ENCODE measurements at places on chromosomes 4 and X.

DNA sequence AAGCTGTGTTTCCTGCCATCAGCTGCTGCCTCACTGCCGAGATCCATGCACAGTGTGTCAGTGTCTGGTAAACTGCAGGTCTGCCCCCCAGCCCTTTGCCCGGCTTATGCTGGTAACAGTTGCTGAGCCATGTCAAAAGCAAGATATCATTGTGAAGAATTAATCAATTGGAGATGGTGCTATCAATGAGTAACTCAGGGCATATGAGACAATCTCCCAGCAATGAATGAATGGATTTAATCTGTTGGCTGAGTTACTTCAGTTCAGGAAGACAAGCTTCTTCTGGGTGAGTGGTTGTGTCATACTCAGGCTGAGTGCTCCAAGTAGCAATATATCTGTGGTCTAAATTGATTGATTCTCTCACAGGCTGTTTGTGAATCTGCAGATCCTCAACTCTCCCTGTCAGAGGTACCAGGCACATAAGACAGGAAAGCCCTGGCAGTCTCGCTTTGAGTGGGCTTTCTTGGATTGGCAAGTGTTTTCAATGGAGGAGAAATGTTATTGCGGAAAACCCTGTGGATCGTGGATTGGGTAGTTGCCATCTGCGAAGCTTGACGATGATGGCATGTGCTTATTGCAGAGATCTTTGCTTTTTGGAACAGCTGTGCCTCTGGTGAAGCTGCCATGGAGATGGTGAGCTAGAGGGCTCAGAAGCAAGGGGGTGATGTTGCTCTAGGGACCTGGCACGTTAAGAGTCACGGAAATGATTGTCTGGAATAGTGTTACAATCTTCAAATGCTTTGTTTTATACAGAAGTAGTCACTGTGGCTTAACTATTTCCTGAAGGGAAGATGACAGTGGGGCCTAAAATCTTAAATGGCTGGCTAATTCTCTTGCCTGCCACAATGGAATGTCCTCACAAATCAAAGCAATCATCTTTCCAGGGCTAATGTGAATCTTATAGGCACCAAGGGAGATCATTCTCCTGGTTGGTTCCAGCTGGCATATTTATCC lies 147.6 kb upstream of the TBC1D9 start:
- DNase-seq, result no peak

GRCh38 chr4:41320786-41321185 lies 64.1 kb downstream of the UCHL1 start:
- DNase-seq, result no peak

GRCh38 chr4:134762053-134762452 lies 560.5 kb upstream of the PABPC4L start:
- no peak for DNase-seq

- no peak for DNase-seq
Observed at GRCh38 chrX:131711478-131711867, 167.6 kb downstream of the OR13H1 start.

- DNase-seq, result no peak
Observed at GRCh38 chr4:53551281-53551864, 39.9 kb downstream of the LNX1 start.

DNA sequence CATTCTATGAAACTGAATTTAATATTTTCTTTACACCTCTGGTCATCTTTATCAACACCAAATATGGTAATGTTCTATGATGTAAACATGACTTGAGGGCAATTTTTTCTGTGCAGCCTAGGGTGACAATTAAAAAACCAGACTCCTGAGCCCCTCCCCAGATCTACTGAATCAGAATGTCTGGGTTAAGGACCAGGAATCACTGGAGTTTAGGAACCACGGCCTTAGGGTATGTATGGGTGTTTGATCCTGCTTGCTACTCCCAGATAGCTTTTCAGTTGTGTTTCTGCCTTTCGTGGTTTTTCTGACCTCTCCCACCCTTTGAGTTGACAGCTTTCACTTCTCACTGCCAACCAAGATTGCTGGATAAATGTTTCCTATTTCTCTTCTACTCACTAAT lies 332.2 kb downstream of the DHX15 start:
- no peak for DNase-seq

- no peak for DNase-seq
Observed at GRCh38 chr4:13218326-13218958, 265.7 kb downstream of the RAB28 start.

- no peak for DNase-seq
Observed at GRCh38 chr4:112423591-112423990, 92.4 kb downstream of the NEUROG2 start.

- no peak for DNase-seq
Observed at GRCh38 chr4:788636-789297, 37.2 kb downstream of the CPLX1 start.

GRCh38 chr4:78370631-78371372 lies 180.8 kb upstream of the ANXA3 start:
- DNase-seq, result no peak

DNA sequence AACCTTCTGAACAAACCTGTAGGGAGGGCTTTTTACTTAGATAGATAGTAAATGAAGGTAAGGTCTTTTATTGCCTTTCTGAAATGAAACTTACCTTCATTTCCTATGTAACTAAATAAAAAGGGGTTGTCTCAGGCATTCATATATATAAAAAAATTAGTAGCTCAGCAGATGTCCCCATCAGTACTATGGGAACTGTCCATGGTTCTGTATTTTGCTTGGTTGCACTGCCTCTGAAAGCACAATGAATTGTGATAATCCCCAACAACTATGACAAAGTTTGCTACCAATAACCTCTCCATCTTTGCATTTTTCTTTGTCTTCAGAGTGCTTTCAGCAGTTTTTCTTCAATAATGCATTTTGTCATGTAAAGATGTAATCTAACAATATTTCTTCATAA lies 222.4 kb downstream of the SLIT2 start:
- no peak for DNase-seq

DNA sequence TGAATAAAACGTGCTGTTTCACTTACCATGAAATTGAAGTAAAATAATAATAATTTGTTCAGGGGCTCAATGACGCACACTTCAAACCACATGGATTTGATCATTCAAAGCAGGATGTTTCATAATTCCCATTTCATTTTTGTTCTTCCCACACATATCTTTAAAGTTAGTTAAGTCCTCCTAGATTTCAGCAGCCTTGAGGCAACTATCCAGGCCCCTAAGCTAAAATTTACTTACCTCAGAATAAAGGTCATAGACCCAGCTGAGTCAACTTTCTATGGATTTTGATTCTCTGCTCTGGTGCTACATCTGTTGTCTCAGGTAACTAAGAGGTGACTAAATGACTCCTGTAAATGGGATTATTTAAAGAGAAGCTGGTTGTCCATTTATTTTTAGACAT lies 25.0 kb downstream of the GPR174 start:
- DNase-seq, result no peak

DNA sequence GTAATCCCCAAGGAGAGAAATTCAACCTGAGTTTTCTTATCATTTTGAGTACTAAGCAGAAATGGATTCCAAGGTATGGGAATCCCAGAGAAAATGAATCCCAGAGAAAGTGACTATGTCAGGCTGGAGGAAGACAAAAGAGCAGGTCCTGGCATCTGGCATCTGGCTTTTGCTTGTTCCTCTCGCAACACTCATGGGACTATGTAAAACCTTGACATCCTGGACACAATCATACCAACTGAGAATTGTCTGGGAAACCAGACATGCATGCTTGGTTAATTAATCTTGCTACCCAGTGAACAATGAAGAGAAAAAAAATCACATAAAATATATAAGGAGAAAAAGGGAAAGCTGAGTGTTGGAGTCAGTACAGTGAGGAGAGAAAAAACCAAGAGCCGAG lies 12.9 kb downstream of the DCAF8L1 start:
- no peak for DNase-seq

DNA sequence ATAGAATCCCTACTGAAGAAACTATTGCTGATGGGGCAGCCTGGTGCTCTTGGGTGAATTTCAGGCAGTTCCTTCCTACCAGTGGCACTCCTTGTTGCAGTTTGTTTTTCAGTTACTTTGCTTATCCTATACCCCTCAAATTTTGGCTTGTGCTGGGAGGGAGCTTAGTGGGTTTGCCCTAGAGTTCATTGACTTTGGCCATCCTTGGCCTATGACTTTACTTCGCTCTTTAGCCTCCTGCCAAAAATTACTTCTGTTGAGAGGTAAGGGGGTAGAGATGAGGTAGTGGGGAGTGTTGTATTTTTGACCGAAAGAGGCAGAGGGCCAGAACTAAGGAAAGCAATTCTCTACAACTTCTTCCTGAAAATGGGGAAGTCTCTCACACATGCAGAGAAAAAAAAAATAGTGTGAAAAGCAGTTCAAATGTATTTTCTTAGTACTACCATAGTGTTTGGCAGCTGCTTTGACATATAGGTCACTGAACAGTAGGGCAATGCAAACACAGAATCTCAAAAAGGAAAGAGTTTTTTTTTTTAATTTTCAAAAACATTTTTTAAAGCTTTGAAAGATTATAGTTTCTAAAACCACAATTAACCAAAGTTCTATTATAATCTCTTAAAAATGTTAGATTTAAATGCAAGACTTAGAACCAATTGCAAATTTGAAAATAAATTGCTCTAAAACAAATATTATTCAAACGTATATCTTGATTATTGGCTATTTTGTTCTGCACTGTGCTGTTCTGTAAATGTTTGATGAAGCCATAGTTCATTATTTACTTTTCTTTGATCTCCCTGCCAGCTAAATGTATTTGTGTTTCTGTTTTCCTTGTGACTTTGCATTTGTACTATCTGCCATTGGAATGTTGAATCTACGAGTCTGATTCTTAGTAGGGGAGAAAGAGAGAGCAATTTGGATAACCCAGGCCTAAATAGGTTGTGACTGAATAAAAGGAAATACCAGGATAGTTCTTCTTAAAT lies 73.6 kb downstream of the DCK start:
- no peak for DNase-seq

DNA sequence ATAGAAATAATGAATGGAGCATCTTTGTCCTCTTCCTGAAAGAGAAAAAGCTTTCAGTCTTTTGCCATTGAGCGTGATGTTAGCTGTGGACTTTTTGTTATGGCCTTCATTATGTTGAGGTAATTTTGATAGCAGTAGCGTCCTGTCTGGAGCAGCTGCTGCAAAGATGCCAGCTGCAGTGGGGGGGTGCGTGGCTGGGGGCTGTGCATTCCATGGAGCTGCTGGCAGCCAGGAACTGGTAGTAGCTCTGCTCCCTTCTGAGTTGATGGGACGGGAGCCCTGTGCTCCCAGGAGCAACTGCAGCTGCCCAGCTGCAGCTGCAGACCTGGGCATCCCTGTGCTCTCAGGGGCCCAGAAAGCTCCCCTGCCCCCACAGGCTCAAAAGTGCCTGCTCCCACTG lies 50.4 kb downstream of the CCDC160 start:
- no peak for DNase-seq

DNA sequence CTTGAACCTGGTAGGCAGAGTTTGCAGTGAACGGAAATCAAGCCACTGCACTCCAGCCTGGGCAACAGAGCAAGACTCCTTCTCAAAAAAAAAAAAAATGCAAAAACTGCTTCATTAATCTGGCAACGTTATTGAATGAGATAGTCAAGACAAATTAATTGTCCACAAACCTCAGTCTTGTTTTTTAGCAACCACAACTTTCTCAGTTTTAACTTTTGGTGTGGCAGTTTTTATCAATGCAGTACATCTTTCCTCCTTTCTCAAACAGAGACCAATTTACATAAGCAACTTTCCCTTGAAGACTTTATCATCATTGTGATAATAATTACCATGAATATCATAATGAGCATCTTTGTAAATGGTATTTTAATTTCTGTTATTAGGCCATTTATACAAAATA lies 61.7 kb upstream of the GALNTL6 start:
- no peak for DNase-seq

- no peak for DNase-seq
Observed at GRCh38 chr4:95596676-95597075, 47.9 kb upstream of the UNC5C start.

GRCh38 chr4:5781691-5782090 lies 70.7 kb downstream of the EVC start:
- DNase-seq, result no peak

- DNase-seq, result no peak
Observed at GRCh38 chr4:4856071-4857000, 3.1 kb upstream of the MSX1 start.

DNA sequence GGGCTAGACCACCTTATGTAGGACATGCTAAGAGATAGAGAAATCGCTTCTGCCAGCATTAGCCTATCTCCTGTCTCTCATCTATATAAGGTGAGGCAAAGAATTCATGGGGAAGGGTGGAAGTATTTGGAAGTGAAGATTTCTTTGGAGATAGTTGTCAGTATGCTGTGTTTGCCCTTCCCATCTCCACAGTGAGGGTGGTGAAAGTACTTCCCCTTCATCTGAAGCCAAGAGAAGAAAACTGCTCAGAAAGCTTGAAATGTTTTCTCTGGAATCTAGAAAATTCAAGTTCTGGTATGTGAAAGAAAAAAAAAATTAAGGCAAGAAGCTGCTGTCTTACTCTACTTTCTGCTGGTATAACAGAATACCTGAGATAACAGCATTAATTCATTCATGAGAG lies 12.3 kb upstream of the ADH5 start:
- no peak for DNase-seq

DNA sequence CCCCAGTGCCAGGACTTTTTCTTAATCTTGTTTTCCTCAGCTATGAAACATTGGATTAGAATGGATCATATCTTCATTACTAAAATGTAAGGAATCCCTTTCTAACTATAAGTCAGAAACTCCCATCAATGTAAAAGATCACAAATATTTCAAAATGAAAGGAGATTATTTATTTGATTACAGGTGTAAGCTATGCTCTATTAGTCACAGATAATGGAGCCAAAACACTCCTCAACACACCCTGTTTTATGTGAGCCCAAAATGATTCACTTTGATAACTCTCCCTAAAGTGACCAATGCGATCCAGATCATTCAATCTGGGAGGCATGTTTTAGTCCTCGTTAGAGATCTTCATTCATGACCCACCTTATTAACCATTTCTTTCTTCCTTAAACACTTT lies 566.7 kb upstream of the TENM3 start:
- no peak for DNase-seq

- no peak for DNase-seq
Observed at GRCh38 chr4:111693758-111694157, 451.5 kb upstream of the FAM241A start.

DNA sequence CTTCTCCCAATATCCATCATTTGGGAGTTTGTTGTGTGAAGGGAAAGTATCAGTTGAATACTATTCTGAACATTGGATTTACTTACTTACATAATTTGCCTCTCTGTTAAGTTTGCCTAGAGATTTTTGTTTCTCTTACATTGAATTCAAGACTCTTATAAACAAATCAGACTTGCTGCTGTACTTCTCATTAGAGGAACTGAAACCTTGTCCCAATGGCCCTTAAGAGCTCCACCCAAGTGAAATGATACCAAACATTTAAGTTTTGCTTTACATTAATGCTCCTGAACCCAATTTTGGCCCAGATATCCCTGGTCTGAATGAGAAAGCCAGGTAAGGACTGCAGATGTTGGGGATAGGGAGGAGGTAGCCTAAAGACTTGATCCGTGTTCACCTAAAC lies 32.0 kb downstream of the HAND2 start:
- no peak for DNase-seq

- DNase-seq, result no peak
Observed at GRCh38 chrX:103734125-103734760, 23.5 kb downstream of the TMEM31 start.

- no peak for DNase-seq
Observed at GRCh38 chr4:104896660-104897645, 249.7 kb upstream of the TET2 start.

GRCh38 chr4:122747883-122748282 lies 15.4 kb downstream of the BBS12 start:
- no peak for DNase-seq

- no peak for DNase-seq
Observed at GRCh38 chr4:70678383-70678999, 9.8 kb upstream of the UTP3 start.
